ENCODE measurements at places on chromosomes 2 and 18.

GRCh38 chr2:103823847-103824246 is 1030.1 kb upstream of the POU3F3 start:
- no peak for DNase-seq

DNA sequence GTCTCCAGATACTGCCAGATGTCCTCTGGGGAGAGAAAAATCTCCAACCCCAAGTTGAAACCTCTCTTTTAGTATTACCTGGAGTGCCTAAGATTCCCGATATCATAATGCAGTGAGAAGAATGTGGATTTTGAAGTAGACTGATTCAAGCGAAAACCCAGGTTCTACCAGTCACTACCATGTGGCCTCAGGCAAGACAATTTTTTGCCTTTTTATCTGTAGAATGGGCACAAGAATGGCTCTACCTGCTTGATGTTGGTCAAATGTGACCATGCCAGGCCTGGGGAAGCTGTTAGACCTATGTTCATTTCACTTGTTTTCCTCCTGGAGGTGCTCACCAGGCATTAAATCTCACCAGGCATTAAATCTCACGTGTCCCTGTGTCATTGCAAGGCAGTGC is 131.3 kb downstream of the DDX1 start:
- DNase-seq = no peak

DNA sequence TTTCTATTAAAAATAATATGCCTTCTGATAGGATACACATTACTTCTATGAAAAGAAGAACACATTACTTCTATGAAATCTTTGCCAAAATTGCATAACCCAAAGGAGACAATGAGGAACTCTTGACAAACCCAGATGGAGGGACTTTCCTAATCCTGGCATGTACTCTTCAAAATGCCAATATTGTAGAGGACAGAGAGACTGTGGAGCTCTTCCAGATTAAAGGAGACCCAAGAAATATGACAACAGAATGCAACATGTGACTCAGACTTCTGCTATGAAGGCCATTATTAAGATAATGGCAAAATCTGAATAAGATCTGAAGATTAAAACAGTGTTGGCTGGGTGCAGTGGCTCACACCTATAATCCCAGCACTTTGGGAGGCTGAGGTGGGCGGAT is 22.2 kb downstream of the SOWAHC start:
- no peak for DNase-seq

DNA sequence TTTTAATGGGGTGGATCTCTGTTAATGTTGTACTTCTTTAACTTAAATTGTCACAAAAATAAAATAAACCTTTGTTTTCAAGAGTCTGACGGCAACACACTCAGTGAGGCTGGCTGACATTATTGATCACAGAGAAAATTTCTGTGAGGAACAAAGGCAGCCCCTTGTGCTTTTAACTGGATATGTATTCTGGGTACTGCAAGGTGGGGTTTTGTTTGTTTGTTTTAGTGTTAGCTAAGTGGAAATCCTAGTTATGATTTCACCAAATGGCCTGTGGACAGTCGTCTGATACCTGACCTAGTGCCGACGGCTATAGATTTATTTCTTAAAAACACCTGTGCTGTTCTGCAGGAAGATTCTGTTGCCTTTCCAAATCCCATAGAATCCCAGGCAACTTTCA is 1329.5 kb upstream of the ZEB2 start:
- DNase-seq = no peak

GRCh38 chr2:53727921-53728320 is 39.7 kb upstream of the CHAC2 start:
- DNase-seq = no peak

DNA sequence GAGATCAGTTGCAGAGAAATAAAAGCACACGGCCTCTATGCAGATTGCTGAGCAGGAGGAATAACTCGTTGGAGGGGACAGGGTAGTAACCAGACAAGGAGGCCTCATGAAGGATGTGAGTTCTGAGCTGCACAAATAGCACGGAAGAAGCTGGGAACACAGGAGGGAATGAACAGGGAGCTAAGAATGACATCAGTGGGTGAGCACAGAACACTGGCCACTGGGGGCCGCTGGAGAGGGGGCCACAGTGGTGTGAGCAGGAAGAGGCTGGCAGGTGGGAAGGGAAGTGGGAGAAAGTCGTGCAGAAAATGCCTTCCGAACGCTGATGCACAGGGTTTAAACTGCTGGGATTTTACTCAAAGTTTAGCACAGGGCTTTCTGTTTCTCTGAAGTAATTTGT is 61.0 kb downstream of the ZAP70 start:
- no peak for DNase-seq

DNA sequence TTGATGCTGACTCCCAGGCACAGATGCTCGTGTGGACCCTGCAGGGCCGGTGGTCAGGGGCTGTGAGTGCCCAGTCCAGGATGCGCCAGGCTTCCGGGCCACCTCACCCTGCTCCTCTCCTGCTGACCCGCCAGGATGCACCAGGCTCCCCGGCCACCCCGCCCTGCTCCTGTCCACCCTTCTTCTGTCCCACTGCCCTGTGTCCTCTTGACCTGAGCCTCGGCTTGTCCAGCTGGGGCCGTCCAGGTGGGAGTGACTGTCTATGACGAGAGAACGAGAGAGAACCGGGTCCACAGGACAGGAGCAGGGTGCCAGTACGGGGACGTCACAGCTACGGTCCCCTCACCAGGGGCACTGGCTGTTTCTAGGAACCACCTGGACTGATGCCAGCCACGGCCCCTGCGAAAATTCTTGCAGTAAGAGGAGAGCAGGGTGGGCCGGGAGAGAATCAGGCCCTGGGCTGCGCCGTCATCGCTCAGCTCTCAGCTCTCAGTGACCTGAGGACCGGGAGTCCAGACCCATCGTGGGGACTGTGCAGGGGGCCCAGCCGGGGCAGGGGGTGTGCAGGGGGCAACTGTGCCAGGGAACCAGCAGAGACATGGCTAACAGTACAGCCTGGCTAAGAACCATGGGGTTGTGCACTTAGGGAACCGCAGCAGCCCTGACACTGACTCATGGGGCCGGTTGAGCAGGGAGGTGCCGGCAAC is 12.9 kb upstream of the NFATC1 start:
- DNase-seq = no peak

- no peak for DNase-seq
Measured at GRCh38 chr2:191747170-191747530, 69.2 kb downstream of the NABP1 start.

- DNase-seq = no peak
Measured at GRCh38 chr2:6647046-6647445, 218.7 kb downstream of the CMPK2 start.

- no peak for DNase-seq
Measured at GRCh38 chr2:58427572-58428095, 186.5 kb upstream of the FANCL start.

- DNase-seq = no peak
Measured at GRCh38 chr2:201643216-201643890, at the start of gene TMEM237. TMEM237 (minus strand) TSS chr2:201643503; CDS start chr2:201643400, 103 bp downstream.

DNA sequence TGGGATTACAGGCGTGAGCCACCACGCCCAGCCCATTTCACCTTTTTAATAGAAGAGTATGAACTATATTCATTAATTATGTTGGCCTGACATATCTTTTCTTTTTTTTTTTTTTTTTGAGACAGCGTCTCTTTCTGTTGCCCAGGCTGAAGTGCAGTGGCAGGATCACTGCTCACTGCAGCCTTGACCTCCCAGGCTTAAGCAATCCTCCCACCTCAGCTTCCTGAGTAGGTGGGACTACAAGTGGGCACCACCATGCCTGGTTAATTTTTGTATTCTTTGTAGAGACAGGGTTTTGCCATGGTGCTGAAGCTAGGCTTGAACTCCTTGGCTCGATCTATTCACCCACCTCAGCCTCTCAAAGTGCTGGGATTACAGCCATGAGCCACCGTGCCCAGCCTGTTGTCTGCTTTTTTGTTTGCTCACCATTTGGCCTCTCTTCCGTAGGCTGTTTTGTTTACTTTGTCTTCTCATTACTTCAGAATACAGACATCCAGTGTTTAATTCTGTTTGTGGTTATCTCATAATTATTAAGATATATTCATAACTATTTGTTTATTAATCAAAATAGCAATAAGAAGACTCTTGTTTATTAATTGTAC is 16.3 kb upstream of the CDH2 start:
- no peak for DNase-seq

DNA sequence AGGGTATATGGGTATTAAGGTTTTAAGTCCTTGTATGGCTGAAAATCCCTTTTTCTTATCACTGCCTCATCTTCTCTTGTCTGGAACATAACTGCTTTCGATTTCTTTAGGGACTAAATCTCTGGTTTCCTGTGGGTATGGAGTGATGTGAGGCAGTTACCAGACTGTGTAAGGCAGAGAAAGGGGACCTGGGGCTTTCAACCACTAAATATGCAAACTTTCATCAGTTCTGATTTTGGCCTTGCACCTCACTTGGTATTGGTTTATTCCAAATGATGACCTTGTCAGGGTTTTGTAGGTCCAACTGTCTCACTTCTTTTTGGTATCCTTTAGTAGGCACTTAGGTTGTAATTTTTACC is 9.3 kb downstream of the MAP4K4 start:
- no peak for DNase-seq

GRCh38 chr18:31680831-31681568 is 3.4 kb downstream of the B4GALT6 start:
- DNase-seq = no peak

DNA sequence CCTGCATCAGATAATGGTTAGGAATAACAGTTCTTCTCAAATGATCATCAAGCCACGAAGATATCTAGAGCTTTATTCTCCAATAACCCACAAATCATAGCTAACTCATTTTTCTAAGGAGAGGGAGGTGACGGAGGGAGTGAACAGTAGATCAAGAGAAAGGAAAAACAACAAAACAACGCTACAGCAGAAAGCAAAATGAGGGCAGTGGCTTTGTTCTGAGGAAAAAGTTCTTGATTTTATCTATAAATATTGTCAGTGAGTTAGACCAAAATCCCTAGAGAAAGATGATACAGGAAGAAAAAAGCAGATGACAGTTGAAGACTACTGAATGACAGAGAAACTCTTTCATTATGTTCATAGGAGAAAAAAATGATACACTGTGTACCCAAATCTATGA is 71.0 kb downstream of the STK39 start:
- no peak for DNase-seq

DNA sequence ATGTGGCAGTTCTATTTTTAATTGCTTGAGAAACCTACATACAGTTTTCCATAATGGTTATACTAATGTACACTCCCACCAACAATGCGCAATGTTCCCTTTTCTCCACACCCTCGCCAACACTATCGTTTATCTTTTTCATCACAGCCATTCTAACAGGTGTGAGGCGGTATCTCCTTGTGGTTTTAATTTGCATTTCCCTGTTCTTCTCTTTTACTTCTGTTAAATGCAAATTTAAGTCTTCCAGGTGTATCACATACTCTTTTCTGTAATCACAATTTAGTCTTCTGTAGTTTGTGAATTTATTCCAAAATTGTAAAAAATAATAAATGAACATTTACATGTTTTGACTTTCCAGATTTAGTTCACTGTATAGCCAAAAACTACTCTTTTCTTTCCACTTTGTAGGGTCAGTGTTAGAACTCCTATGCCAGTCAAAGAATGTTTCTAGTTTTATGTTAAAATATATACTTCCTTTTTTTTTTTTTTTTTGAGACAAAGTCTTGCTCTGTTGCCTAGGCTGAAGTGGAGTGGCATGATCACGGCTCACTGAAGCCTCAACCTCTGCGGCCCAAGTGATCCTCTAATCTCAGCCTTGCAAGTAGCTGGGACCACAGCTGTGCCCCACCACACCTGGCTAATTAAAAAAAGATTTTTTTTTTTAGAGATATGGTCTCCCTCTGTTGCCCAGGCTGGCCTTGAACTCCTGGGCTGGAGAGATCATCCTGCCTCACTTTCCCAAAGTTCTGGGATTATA is 15.4 kb upstream of the ACYP2 start:
- no peak for DNase-seq

DNA sequence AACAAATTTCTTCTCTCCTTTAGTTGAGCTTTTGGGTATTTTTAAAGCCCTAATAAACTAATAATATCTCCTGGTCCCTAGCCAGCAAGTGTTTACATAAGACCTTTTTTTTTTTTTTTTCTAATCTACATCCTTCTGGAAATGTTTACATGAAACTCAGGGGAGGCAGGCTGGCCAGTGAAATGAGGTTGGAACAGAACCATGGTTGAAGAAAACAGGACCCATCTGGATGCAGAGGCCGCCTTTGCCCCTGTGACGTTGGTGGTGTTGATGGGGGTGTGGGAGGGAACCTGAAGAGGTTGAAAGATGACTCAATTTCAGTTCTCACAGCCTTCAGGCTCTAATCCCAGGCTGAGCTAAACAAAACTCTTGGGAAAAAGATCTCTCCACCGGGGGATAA is 118.5 kb downstream of the NRP2 start:
- DNase-seq = no peak

- DNase-seq = no peak
Measured at GRCh38 chr2:72943540-72944395, 26.4 kb downstream of the EMX1 start.

DNA sequence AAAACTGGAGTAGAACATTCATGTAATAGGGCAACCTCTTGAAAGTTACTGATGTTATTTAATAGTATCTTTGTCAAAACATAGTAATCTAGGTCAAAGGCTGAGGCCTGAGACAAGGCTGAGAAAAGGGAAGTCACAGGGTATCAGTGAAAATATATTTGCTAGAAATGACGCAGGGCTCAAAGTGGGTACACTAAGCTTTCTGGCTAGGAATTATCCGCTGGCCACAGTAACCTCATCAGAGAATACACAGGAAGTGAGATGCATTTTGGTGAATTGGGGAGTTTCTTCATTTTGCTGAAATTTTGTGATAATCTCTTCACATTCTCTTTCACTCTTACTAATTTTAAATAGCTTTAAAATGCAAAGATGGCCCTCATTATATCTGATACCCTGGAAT is 206.8 kb downstream of the OTX1 start:
- no peak for DNase-seq

- DNase-seq = no peak
Measured at GRCh38 chr2:102021779-102022178, 30.0 kb downstream of the IL1R2 start.

GRCh38 chr18:36862182-36862581 is 33.3 kb downstream of the KIAA1328 start:
- DNase-seq = no peak

DNA sequence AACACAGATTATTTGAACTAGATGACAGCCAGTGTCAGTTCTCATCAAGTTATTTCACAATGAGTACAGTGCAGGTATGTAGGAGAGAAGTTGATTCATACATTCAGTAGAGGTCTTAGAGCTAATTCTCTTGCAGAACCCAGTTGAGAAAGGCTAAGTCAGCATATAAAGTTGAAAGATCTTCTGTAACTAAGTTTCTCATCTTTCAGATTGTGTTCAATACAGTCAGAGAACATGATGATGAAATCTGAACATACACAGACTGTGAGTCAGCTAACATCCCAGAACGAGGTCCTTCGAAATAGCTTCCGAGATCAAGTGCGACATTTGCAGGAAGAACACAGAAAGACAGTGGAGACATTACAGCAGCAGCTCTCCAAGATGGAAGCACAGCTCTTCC is 41.9 kb upstream of the LIMS1 start:
- DNase-seq = no peak

DNA sequence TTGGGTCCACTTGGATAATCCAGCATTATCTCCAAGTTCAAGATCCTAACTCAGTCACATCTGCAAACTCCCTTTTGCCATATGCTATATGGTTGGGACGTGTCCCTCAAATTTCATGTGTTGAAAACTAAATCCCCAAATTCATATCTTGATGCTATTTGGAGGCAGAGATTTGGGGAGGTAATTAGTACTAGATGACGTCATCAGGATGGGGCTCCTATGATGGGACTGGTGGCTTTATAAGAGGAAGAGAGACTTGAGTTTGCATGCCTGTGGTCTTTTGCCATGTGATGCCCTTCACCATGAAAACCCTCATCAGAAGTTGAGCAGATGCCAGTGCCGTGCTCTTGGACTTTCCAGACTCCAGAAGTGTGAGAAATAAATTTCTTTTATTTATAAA is 16.8 kb upstream of the SMAD4 start:
- DNase-seq = no peak

- no peak for DNase-seq
Measured at GRCh38 chr2:28326881-28327505, 65.7 kb upstream of the FOSL2 start.
